Neural progenitor cell (in vitro differentiated cells): ENCODE measurements at places on chromosomes 4 and X. TPM values are rescaled to one million over a fixed set of nuclear protein-coding genes. Genes with fewer than 3 reads are reported as not detected.
A peak's percentile ranks its signal among the peaks of the same experiment; 100 is the strongest.

The CSAG3 gene
- total RNA-seq = not detected in 2 replicates

The VCX3B gene
- total RNA-seq = not detected in 2 replicates

GRCh38 chr4:3317011-3317655 lies 24.3 kb downstream of the RGS12 start:
- no peaks in the 10 kb centered on the region for H3K27me3 ChIP-seq
- H3K4me1 ChIP-seq = peaks cover 16% of the 10 kb centered on the region
- DNase-seq = no peak
- H3K36me3 ChIP-seq = no peaks in the 10 kb centered on the region
- no peak overlapping the region for H3K4me3 ChIP-seq
- no peak overlapping the region for H3K27ac ChIP-seq

GRCh38 chr4:156889616-156890594 lies 81.7 kb downstream of the PDGFC start:
- H3K4me1 ChIP-seq = no peaks in the 10 kb centered on the region
- no peaks in the 10 kb centered on the region for H3K36me3 ChIP-seq
- no peak for DNase-seq
- H3K27ac ChIP-seq = no peak overlapping the region

The TGIF2LX gene
- not detected in 2 replicates for total RNA-seq

- H3K27me3 ChIP-seq = no peaks in the 10 kb centered on the region
- H3K4me1 ChIP-seq = no peaks in the 10 kb centered on the region
- peak; percentile 80 for DNase-seq
- H3K36me3 ChIP-seq = no peaks in the 10 kb centered on the region
These were observed 8.6 kb upstream of the JADE3 start for GRCh38 chrX:46903458-46904242.
